Skin of body (tissue), 3 donors: ENCODE measurements at places on chromosomes 7 and 10.

GRCh38 chr7:111540199-111540815 is 22.0 kb downstream of the IMMP2L start:
- DNase-seq = no peak

GRCh38 chr10:118809357-118810220 is 54.8 kb upstream of the CACUL1 start:
- no peak for DNase-seq

GRCh38 chr10:74518061-74518460 is 308.3 kb upstream of the KAT6B start:
- no peak for DNase-seq

DNA sequence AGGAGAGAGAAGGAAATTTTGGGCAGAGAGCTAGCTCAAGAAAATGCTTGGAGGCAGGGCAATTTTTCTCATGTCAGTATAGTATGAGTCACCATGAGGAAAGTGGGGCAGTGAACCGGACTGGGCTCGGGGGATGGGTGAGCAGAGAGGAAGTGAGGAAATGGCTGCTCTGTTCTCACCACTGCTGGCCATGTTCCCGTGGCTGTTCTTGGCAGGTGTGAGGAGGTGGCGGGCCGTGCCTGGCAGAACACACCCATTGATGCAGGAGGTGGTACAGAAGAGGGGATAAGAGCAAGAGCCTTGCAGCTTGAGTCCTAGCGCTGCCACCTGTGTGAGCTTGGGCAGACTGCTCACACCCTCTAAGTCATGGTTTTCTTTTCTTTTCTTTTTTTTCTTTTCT is 304.4 kb upstream of the LYZL1 start:
- DNase-seq = no peak

DNA sequence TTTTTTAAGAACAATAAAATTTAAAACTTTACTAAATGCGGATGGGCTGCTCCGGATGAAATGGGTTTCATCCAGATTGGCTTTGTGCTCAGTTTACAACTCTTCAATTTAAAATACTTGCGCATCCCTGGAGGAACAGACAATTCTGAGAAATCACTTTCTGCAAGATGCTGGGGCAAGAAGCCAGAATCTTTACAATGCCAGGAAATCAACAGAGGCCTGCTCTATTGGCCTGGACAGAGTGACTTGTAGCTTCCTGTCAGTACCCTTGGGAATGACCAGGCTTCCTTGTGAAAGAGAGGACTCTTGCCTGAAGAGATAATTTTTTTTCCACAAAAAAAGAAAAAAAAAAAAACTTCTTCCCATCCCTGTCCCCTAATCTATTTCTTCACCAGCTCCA is 3.9 kb upstream of the FAM13C start:
- peak; percentile 91 for DNase-seq

- no peak for DNase-seq
Observed at GRCh38 chr10:72353965-72354355, 759 bp downstream of the DNAJB12 start.

GRCh38 chr7:1725199-1725690 is 55.2 kb downstream of the ELFN1 start:
- DNase-seq = peak; percentile 25

DNA sequence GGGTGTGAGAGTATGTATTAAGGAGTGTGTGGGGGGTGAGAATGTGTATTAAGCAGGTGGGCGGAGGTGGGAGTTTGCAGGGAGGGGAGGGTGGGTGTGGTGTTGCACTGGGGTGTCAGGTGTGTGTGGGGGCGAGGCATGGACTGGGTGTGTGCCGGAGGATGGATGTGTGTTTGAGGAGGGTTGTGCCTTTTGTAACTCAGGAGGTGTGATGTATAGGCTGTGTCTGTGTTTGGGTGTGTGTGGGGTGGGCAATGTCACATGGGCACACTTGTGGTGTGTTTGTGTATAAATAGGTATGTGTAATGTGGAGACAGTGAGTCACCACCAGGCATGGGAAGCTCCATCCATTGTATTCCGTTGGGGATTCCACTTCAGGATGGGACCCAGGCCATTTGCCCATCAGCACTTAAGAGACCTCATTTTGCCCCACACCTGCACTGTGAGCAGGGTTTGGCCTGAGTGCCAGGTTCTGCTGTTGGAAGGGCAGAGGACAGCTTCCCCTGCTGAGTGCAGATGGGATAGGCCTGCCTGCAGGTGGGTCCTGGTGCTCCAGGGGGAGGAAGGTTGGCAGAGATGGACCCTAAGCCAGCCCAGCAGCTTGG is 5.8 kb downstream of the UNC5B start:
- no peak for DNase-seq

GRCh38 chr10:62239994-62240393 is 28.6 kb downstream of the RTKN2 start:
- peak; percentile 34 for DNase-seq
